ENCODE measurements at places on chromosomes 6 and 20. TPM values are rescaled to one million over a fixed set of nuclear protein-coding genes. Genes with fewer than 3 reads are reported as not detected.

DNA sequence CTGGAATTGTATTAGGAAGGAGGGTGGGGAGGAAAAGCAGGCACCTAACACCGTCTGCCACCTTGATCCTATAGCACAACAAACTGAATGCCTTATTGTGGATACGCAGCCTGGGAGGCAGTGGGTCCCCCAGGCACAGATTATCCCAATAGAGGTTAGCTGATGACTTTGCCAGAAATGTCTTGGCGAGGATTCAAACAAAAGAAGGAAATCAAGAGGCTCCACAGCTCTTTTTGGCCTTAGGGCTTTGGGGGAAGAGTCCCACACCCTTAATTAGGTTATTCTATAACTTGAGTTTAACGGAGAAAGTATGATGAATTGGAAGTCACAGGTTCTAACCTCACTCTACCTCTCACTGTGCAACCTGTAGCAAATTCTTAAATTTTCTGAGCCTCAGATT is 102.0 kb downstream of the MRPL14 start:
- no peak for DNase-seq

- DNase-seq, result peak; percentile 67
Observed at GRCh38 chr6:44074439-44074812, 52.8 kb downstream of the MRPL14 start.

- DNase-seq, result no peak
Observed at GRCh38 chr6:68880050-68880813, 245.2 kb downstream of the ADGRB3 start.

DNA sequence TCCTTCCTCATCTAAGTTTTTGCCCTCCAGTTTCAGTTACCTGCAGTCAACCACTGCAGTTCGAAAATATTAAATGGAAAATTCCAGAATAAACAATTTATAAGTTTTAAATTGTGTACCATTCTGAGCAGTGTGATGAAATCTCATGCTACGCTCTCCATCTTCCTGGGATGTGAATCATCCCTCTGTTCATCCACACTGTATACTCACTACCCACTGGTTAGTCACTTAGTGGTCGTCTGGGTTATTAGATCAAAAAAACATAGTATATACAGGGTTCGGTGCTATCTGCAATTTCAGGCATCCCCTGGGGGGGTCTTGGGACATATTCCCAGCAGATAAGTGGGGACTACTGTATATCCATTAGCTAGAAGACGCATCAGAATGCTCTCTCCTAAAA is 151.9 kb upstream of the SLC22A16 start:
- no peak for DNase-seq

DNA sequence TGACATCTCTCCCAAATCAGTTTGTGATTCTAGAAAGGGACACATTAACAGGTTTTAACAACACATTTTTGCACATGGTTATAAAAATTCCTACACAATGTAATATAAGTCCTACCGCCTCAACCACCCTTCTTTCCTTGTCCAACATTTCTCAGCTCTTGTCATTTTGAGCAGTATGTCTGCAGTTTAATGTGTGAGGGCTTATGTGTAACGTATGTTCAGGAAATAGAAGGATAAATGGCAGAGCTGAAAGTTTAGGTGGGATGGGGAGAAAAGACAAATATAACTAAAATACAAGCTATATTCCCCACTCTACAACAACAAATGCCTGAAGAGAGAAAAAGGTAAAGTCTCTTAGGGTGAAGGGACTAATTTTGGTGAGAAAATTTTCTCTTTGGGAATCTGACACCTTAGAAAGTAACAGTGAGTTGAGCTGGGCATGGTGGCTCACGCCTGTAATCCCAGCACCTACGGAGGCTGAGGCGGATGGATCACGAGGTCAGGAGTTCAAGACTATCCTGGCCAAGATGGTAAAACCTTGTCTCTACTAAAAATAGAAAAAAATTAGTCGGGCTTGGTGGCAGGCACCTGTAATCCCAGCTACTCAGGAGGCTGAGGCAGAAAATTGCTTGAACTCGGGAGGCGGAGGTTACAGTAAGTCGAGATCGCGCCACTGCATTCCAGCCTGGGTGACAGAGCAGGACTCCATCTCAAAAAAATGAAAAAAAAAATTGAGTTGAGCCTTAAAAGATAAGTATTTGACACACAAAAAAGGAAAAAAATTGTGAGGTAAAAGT is 5.1 kb downstream of the PNRC1 start:
- DNase-seq, result no peak

DNA sequence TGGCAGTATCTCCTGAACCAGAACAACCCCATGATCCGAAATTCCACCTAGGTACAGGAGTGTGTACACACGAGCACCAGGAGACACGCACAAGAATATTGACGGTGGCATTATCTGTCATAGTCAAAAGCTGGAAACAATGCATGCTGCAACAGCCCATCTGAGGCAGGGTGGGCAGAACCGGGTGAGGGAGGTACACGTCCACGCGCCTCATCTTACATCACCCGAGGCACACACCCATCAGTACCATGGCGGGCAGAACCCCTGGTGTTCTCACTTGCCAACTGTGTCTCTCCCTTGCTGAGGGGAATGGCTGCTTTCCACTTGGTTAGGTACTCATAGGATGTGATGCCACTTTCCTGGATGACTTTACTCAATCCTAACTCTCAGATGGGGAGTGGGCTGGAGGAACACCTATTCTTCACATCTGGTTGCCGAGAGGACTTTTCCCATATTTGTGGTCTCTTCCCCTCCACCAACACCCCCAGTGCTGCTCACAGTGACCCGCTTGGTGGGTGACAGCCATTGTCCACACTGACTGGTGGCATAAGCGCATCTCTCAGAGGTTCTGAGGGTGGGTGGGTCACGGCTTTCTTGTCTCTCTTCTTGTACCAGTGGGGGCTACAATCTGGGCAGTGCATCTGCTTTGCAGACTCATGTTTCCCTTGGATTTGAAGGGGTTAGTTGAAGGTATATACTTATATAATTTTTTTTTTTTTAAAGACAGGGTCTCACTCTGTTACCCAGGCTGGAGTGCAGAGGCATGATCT is 13.5 kb downstream of the PPP1R3G start:
- no peak for DNase-seq

DNA sequence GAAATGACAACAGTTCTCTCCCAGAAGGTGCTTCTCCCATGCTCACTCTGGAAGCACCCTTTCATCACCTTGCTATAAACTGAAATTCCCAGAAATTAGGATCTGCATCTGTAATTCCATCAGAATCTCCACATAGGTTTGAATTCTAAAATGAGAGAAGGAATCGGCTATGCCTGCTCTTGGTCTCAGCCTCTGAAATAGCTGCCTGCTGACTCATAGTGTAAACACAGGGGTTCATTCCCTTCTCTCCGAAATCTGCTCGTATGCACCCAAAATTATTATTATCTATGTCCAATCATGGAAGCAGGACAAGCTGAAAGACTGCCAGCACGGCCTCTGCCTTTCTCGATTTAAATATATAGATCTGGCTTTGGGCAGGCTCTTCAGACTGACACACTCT is 74.6 kb upstream of the TAB2 start:
- DNase-seq, result no peak

DNA sequence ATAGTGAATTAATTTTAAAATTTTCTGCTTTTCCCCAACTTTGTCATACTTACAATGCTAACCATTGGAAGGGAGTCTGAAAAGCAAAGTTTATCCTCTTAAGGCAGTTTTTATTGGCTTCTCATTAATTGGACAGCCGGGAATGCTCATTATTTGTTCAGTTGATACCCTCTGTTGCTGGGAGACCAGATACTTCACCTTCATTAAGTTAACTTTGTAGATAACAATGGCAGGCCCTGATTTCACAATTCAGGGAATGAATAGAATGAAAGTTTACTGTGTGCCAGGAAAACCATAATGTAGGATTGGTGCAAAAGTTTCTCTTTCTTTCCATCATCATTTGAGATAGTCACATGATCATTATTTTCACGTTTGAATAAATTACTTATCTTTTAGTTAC is 49.0 kb downstream of the COL19A1 start:
- DNase-seq, result no peak

DNA sequence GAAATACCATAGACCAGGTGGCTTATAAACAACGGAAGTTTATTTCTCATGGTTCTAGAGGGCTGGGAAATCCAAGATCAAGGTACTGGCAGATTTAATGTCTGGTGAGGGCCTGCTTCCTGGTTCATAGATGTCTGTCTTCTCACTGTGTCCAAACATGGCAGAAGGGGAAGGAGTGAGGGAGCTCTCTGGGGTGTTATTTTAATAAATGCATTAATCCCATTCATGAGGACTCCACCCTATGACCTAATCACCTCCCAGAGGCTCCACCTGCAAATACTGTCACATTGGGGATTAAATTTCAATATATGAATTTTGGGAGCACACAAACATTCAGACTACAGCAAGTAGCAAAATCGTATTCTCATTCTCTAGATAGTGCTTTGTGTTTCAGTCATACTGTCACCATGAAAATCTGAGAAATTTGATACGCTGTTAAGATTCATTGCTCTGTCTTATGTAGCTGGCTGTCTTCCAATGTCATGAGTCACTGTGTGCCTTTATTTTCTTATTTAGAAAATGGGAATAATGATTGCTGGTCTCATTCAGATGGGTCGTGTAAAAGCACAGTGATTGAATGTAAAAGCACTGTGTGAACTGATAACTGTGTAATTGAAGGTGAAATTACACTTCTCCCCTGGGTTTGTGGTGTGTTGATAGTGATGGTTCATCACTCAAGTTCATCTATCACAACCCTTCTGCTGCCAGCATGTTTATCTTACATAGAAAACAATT is 8.9 kb upstream of the ERVFRD-1 start:
- DNase-seq, result peak; percentile 65

DNA sequence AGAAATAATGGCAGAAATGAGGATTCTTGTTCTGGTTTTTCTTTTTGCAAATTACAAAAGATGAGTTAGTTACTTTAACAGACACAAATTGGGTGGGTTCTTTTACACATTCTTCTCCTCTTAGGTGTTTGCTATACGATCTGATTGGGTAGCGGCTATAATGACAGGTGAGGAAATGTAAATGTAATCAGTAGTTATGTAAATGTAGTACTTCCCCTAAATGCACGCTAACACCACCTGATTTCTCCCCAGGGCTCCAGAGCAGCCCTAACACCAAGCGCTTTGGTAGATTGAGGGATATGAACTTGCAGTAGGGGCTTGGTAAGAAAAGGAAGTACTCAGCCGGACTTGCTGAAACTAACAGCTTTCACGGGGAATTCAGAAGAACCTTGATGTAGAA is 499.4 kb upstream of the NOX3 start:
- DNase-seq, result no peak

DNA sequence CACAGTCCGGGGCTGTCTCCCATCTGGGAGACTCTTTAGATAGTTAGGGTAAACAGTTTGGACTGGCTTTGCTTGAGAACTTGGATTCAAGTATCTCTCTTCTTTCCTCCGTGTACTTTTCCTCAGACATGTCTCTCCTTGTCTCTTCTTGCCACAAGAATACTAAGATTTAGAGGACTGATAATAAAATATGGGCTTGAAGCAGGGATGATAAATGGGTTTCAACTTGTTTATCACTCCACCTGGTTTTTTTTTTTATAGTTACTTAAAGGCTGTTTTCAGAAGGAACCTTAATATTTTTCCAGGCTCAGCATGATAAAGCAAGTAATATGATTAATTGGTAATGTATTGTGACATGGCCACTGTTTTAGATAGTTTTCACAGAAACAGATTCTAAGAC is 40.9 kb upstream of the KIF13A start:
- DNase-seq, result no peak

GRCh38 chr20:2879146-2879545 is 5.9 kb downstream of the PTPRA start:
- no peak for DNase-seq

DNA sequence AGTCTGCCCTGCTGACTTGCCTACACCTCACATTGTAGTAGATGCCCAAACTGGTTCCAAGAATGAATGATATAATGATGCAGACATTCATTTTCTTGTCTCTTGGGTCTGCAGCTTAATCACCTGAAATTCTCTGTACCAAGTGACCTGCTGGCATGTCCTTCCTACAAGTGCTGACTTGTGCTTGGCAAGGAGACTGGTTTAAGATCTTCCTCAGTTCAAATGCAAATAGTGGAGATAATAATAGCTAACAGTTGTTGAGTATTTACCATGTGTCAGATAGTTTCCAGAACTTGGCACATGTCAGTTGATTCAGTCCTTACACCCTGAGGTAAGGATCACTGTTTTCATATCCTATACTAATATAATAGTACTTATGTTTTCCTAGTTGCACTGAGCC is 223.4 kb downstream of the SLC24A3 start:
- DNase-seq, result no peak

DNA sequence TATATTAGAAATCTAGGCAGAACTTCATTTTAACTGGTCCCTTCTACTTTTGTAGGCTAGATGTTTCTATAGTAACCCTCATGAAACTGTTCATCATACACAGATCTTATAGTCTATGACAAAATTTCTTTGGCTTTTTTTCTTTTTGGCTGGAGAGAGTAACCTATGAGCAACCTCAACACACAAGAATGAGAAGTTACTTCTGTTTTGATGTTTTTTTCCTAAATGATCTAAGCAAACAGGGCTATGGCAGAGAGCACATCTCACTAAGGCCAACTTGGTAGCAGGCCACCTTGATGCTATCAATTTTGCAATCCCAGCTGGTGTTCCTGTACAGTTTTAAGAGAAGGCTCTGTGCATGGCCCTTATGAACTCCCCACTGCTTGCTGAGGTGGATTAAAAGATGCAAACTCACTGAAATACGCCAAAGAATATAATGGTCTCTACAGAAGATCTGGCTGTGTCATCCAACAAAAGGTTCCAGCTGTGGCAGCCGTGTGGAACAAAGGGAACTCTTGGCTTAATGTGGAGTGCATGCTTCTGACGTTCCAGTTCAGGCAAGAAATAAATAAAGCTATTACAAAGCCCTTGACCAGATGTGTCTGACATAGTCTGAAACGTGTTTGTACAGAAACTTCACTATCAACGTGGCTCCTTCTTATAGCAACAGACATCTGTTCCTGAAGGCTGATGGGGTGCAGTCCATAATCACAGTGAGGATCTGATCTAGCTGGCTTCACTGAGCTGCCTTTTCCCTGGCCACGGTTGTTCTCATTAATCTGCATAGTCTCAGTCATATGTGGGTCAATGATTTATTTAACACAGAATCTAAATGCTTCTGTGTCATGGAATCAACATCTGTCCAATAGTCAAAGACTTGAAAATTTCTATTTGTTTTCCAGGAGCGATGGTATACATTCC is 481.1 kb downstream of the BMP2 start:
- no peak for DNase-seq

The WFDC12 gene
- not detected for total RNA-seq

The HAO1 gene
- not detected for total RNA-seq

The ZBTB46 gene
- total RNA-seq, result 4.3 TPM

The LRRC73 gene
- 0.58 TPM for total RNA-seq

The GLP1R gene
- not detected for total RNA-seq

The LEMD2 gene
- total RNA-seq, result 84.3 TPM
